Endothelial cell of umbilical vein (primary cell): ENCODE measurements at places on chromosomes 1 and 21. TPM values are rescaled to one million over a fixed set of nuclear protein-coding genes. Genes with fewer than 3 reads are reported as not detected.

Gene FAM110D
- total RNA-seq = 4.4 and 5.1 TPM in 2 replicates

Gene APCS
- total RNA-seq = not detected in 2 replicates

GRCh38 chr1:8911416-8912309, 33.2 kb upstream of the ENO1 start:
- no peak for DNase-seq
- H3K27ac ChIP-seq = no peak overlapping the region
- no peaks in the 10 kb centered on the region for H3K36me3 ChIP-seq
- no peak overlapping the region for H3K4me3 ChIP-seq
- no peaks in the 10 kb centered on the region for H3K4me1 ChIP-seq

DNA sequence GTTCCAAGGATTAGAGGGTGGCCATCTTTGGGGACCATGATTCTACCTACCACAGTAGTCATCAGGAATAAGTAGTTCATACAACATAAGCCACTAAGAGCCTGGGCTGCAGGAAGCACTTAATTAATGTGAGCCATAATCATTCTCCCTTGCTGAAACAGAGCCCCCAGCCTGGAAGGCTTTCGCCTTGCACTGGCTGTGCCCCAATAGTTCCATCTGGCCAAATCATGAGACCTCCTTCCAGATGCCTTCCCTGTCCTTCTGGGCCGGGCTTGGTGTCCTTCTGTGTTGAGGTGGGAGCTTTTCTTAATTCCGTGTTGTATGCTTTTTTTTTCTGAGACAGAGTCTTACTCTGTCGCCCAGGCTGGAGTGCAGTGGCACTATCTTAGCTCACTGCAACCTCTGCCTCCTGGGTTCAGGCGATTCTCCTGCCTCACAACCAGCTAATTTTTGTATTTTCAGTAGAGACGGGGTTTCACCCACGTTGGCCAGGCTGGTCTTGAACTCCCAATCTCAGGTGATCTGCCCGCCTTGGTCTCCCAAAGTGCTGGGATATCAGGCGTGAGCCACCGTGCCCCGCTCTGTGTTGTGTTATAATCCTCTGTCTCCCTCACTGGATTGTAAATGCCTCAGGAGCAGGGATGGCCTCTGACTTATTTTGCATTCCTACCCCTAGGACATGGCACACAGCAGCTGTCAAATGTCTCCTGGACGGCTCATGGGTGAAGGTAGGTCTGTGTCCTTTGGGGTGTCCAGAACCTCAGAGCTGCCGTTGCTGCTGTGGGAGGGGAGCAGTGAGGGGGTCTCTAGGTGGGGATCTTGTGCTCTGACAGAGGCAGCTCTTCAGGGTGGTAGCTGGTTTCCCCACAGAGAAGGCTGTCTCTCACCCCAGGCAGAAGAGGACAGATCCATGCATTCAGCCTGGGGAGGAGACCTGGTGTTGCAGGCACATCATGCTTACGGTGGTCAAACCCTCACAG, 10.1 kb downstream of the GNG4 start:
- no peaks in the 10 kb centered on the region for H3K36me3 ChIP-seq
- no peak overlapping the region for H3K4me3 ChIP-seq
- peaks cover 7% of the 10 kb centered on the region for H3K4me1 ChIP-seq
- no peak overlapping the region for H3K27ac ChIP-seq

DNA sequence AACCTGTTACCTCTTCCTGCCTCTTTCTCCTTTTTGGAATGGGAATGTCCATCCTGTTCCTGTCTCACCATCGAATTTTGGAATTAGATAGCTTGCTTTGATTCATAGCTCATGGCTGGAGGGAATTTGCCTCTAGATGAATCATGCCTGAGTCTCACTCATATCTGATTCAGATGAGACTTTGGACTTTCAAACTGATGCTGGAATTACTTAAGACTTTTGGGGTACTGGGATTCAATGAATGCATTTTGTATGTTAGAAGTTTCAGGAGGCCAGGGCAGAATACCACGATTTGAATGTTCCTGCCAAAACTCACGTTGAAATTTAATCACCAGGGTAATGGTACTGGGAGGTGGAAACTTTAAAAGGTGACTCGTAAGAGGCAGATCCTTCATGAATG, 132.4 kb downstream of the DSCAM start:
- H3K36me3 ChIP-seq = no peaks in the 10 kb centered on the region
- H3K27ac ChIP-seq = no peak overlapping the region

DNA sequence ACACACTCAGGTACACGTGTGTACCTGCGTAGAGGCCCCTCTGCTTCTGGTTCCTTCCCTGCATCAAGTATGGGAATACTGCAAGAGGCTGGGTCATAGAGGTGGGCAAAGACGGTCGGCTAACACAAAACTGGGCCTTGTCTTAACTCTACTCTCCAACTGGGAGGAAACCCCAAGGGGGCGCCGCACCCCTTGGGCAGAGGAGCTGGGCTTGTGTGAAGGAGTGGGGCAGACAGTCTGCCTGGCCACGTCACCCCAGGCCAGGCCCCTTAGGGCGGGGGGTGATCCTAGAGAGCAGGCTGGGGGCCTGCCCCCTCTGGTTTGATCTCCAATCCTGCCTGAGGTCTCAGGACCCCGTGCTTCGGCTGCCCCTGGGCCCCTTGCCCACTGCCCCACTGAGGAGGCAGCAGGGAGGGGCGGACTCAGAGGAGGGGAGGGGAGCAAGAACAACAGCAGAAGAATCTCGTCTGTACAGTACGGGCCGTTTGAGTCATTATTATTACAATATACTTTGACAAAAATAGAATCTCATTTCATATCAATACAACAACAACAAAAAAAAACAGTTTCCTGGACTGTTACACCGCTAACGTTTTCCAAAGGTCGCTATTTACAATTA, 34.7 kb downstream of the MEF2D start:
- H3K36me3 ChIP-seq = peaks cover 6% of the 10 kb centered on the region
- H3K4me1 ChIP-seq = peaks cover 12% of the 10 kb centered on the region
- peak; percentile 57 for DNase-seq

DNA sequence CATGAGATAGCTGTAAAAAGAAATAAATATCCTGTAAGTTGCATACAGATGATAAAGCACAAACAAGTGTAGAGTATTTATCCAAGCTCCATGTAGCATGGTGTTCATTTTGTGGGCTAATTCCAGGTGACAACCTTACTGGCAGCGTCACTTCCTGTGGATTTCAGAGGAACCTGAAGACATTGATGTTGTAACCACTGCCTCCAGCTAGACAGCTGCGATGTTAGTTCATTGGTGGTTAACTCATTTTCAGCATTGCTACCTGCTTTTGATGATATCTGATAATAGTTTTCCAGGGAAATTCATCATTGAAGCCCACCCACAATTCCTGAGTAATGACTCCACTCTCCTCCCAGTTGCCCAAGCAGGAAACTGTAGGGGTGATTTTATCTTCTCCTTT, 3.0 kb downstream of the HSD3B1 start:
- no peaks in the 10 kb centered on the region for H3K4me1 ChIP-seq
- H3K36me3 ChIP-seq = no peaks in the 10 kb centered on the region
- no peak for DNase-seq
- no peak overlapping the region for H3K27ac ChIP-seq

- no peaks in the 10 kb centered on the region for H3K4me1 ChIP-seq
- H3K27me3 ChIP-seq = peaks cover 19% of the 10 kb centered on the region
- H3K27ac ChIP-seq = no peak overlapping the region
- H3K4me3 ChIP-seq = no peak overlapping the region
Measured at GRCh38 chr1:211478801-211479578, 13.0 kb downstream of the RD3 start.

DNA sequence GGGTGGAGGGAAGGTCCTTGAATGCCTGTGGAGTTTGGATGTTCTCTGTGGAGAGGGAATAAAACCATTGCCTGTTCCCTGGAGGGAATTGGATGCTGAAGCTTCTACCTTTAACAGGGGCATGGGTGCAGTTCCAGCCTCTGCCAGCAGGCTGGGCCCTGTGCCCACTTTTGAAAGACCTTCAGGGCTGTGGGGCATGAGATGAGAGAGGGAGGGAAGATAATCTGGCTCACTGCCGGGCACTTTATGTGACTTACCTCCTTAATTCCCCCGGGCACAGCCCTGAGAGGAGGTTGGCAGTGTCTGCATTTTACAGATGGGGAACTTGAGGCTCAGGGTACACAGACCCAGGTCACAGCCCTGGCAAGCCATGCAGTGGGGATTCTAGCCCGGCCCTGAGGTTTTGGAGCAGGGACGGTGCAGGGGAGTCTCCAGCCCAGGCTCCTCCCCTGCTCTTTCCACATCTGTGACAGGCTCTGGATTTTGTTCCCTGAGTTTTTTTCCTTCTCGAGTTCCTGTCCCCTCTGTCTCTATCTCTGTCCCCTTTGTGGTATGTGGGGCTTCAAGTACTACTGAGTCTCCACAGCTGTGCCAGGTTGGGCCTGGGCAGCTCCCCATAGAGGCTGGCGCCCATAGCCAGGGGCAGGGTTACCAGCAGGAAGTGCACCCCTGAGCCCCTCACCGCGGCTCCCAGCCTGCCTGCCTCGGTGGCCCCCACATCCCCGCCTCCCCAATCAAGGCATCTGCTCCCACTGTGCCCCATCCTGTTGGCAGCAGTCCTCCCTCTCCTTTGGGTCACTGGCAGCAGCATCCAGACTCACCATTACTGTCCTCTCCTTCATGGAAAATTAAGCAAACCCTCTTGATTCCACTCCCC, 14.0 kb upstream of the THEMIS2 start:
- no peak overlapping the region for H3K27ac ChIP-seq
- peaks cover under 1% of the 10 kb centered on the region for H3K4me1 ChIP-seq
- no peaks in the 10 kb centered on the region for H3K36me3 ChIP-seq
- no peaks in the 10 kb centered on the region for H3K27me3 ChIP-seq

DNA sequence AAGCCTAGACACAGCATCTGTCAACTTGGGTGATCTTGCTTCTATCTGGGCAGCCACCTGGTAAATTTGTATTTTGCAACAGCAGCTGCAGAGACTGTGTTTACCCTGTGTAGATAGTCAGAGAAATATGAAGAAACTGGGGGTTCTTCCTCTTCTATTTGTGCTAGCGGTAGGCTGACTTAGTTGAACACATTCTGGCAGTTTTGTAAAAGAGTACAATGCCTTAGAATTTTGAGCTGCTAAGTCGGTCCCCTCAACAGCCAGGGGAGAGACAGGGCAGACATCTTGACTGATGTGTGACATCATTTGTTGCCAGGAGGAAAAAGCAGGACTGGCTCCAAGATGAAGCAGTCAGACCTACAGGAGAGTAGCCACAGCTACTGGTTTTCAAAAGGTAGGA, 53.7 kb downstream of the KCNJ6 start:
- H3K36me3 ChIP-seq = no peaks in the 10 kb centered on the region
- H3K27me3 ChIP-seq = peaks cover 2% of the 10 kb centered on the region
- peak; percentile 9 for DNase-seq
- no peak overlapping the region for H3K27ac ChIP-seq
- H3K4me3 ChIP-seq = no peak overlapping the region
- H3K4me1 ChIP-seq = no peaks in the 10 kb centered on the region

DNA sequence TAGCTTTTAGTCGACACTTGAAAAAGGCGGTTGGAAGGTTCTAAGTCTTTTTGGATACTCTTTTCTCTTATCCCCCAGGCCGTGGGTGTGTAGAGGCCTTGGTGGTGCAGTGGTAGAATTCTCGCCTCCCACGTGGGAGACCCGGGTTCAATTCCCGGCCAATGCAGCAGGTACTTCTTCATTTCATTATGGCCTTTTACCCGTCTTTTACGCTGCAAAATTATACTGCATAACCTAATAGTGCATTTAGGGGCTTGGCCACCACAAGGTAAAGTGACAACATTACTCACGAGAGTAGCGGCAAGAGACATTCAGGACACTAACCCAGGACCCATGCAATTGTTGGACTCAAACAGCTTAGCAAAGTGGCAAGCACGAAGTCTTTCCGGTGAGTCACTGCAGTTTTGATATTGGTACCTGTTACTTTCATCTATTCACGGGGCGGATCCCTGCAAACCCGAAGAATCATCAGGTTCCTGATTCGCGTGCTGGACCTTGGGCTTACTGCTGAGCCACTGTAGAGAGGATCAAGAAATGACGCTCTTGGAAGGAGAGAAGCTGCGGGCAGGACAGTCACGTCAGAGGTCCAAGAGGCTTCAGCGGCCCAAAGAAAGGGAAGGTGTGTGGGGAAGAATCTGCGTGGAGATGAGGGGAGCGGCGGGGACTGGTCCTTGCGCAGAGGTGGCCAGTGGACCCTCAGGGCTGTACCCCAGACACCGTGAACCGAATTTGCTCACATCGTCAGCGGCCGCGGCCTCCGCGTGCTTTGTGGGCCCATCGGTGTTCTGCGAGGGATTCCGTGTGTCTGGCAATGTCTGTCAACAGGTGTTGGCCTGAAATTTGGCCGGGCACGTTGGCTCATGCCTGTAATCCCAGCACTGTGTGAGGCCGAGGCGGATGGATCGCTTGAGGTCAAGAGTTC, 12.9 kb upstream of the RNU1-4 start:
- no peaks in the 10 kb centered on the region for H3K36me3 ChIP-seq
- H3K4me1 ChIP-seq = no peaks in the 10 kb centered on the region
- no peak overlapping the region for H3K4me3 ChIP-seq
- H3K27me3 ChIP-seq = peaks cover 24% of the 10 kb centered on the region
- no peak overlapping the region for H3K27ac ChIP-seq
